ENCODE measurements at places on chromosomes 2 and 18.

DNA sequence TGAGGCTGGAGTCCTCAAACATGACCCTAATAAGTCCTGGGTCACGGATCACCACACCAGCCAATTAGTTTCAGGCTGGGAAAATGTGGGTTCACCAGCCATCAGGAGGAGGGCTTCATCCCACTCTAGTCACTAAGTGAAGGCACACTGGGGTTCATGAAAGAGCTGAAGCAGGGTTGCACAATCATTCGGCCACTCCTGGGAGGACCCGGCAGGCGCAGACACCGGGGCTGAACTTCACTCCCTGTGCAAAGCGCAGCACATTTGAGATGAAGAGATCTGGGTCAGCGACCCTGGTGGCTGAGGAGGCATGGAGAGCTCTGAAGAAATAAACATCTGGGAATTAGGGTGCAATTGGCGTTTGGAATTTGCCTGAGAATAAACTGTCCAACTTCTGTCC lies 684.4 kb upstream of the SALL3 start:
- no peak for DNase-seq

GRCh38 chr2:26169681-26170414 lies 3.0 kb upstream of the GAREM2 start:
- DNase-seq: no peak

- DNase-seq: no peak
These were observed 101.4 kb downstream of the PLA2R1 start for GRCh38 chr2:159961037-159961436.

DNA sequence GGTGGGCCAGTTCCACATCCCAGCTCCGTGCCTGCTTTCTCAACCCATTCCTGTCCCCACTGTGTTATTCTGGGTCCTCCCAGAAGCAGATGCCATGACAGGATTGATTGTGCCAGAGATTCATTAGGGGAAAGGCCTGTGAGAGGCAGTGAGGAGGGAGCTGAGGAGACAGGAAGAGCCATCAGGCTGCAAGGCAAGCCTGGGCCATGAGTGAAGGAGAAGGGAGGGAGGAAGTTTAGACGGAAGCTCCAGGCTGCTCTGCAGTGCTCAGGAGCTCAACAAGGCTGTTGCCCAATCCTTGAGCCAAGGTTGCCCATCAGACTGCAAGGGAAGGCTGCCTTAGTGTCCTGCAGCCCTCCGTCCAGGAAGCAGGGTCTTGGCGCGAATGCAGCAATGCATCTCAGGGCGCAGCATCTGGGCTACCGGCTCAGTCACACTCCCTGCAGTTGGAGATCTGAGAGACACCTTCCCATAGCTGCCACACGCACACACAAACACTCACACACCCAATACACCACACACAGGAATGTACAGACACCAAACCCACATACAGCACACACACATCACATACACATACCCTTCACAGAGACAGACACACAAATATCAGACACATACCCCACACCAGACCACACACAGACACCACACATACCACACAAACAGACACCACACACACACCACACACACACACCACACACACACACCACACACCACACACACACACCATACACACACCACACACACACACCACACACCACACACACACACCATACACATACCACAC lies 139.5 kb upstream of the NDUFV2 start:
- DNase-seq: no peak

- DNase-seq: no peak
These were observed 2.0 kb upstream of the ITGA6 start for GRCh38 chr2:172425336-172425735.

DNA sequence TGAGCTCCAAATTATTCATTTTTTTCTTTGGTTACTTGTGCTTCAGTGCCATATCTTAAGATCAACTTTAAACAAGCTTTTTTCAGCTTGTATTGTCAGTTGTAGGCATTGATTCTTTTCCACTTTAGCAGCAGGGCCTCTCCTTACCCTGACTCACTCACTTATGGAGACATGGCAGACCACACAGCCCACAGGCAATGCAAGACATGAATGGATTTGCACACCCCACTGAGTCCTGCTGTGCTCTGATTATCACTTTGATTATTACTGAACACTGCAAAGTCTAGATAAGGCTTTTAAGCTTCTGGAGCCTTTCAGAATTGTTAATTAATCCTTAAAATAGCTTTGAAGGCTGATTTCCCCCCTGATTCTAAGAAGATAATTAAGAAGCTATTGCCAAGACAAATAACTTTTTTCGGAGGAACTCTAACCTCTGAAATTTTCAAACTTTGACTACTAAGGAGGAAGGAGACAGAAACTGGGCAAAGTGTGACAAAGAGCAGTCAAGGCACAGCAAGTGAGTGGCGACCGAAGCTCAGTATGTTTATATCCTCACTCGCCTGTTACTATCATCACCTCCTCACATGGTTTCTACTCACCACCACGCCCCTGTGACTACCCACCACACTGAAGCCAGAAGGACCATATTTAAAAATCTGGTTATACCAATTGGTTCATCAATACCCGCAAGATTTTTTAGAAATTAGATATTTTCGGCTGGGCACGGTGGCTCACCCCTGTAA lies 43.3 kb downstream of the CACNB4 start:
- DNase-seq: no peak
